HT1080 (cell line): ENCODE measurements at places on chromosomes 16 and 17. TPM values are rescaled to one million over a fixed set of nuclear protein-coding genes. Genes with fewer than 3 reads are reported as not detected.
A peak's percentile ranks its signal among the peaks of the same experiment; 100 is the strongest.

GRCh38 chr17:40800381-40800780, 622 bp upstream of the KRT28 start:
- DNase-seq, result no peak

TEKT1 gene
- not detected in 2 replicates for total RNA-seq

CBFB gene
- 62.7 and 93.7 TPM in 2 replicates for total RNA-seq

GRCh38 chr17:18181358-18181757, 2.3 kb upstream of the ALKBH5 start:
- DNase-seq, result no peak

HNF1B gene
- total RNA-seq, result not detected in 2 replicates

KRTAP4-9 gene
- total RNA-seq, result 0.29 and 0.57 TPM in 2 replicates

DNA sequence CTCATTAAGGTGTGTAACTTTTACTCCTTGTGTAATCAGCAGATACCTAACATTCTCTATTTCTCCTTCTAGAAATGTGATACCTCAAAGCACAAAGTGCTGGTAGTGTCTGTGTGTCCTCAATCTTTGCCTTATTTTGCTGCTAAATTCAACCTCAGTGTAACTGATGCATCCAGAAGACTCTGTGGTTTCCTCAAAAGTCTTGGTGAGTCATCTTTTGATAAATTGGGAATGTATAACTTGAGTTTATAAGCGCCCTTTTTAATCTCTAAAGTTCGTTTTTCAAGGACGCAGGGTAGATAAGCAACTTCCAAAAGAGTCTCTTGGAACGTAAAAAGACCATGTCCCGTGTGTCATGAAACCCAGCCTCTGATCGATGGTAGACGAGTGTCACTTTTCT, 10.2 kb downstream of the NARF start:
- no peak for DNase-seq

DNA sequence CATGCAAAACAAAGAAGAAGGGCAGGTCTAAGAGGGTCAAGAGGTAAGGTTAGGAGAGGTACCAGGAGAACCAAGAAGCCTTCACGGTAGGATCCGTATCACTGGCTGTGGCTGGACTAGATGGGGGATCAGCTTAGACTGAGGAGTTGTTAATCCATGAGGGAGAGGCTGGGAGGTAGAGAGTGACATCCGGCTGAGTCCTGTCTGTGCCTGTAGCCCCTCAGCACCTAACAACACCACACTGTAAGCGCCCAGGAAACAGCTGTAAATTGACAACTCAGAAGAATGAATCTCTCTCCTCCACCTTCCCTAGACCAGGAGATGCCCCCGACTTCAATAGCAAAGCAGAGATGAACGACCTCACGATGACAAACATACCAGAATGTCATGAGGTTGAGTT, 199.4 kb upstream of the RPL38 start:
- DNase-seq, result no peak

- no peak for DNase-seq
Measured at GRCh38 chr16:66691234-66691633, 5.3 kb downstream of the CMTM4 start.

- DNase-seq, result no peak
Measured at GRCh38 chr16:85948616-85949265, 49.8 kb downstream of the IRF8 start.

CACNG4 gene
- not detected in 2 replicates for total RNA-seq

PABPN1L gene
- not detected in 2 replicates for total RNA-seq

TLK2 gene
- total RNA-seq, result 29.4 and 35.0 TPM in 2 replicates

DNA sequence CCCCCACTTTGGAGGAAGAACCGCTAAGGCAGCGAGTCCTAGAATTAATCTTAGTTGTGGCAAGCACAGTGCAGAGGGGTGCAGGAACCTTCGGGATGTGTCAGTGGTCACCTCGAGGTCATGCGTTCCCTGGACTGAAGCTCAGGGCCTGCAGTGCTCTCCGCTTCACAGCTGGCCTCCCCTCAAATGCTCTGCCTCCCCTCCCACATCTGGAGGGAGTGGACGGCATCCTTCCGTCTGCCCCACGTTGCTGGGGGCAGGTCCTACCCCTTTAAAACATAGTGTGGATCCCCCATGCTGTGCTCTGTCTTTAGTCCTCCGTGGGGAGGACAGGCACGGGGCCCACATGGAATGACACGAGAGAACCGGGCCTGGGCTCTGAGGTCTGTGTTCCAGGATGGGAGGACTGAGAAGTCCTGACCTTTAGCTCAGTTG, 99.5 kb upstream of the CDC42EP4 start:
- DNase-seq, result no peak

CAPNS2 gene
- total RNA-seq, result 0.08 TPM in 1 of 2 replicates, not detected in the other

CNGB1 gene
- 0.32 and 0.50 TPM in 2 replicates for total RNA-seq

GRCh38 chr16:26129997-26130396, 438.2 kb downstream of the HS3ST4 start:
- no peak for DNase-seq

- DNase-seq, result no peak
Measured at GRCh38 chr16:85560932-85561247, 52.2 kb upstream of the GSE1 start.

GRCh38 chr17:54907376-54907775, 6.7 kb downstream of the TOM1L1 start:
- DNase-seq, result no peak

- no peak for DNase-seq
Measured at GRCh38 chr16:72922714-72923113, 125.2 kb downstream of the ZFHX3 start.

- DNase-seq, result no peak
Measured at GRCh38 chr16:54473226-54473993, 186.8 kb upstream of the IRX3 start.

ABCA8 gene
- not detected in 2 replicates for total RNA-seq

SLC47A1 gene
- not detected in 2 replicates for total RNA-seq

DNA sequence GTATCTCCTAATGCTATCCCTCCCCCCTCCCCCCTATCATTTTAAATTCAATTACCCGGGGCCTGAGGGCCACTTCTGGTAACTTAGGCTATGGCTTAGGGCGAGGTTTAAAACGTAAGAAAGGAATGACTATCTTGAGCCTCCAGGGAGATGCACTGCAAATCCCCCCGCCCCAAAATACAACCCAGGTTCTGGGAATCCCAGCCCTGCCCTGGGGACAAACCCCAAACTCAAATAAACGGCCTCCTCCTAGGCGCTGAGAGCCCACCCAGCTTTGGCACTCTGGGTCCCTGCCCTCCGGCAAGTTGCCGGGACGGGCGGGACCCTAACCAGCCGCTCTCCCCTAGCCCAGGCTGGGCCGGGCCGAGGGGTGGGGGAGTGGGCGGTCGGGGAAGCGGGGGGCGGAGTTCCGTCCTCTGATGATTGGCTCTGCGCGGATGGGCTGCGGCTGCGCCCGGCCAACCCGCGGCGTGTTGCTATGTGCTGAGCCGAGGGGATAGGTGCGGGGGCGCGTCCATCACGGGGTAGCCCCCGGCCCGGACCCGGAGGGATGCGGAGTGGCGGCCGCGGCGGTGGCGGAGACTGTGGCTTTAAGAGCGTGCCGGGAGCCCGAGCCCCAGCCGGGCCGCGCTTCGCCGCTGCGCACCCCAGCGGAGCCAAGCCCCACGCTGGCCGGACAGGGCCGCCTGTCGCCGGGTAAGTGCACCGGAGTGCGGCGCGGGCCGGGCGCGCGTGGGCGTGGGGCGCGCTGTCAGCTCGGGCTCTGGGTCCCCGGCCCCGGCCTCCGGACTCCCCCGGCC, at the start of gene YPEL2:
Gene YPEL2, plus strand, starts transcription at position 527 of the 800 bp plus-strand sequence. CDS start 21,755 bp downstream, outside the sequence.
- DNase-seq, result peak; percentile 85

KRT222 gene
- total RNA-seq, result not detected in 2 replicates

- DNase-seq, result no peak
Measured at GRCh38 chr16:85445779-85446222, 167.3 kb upstream of the GSE1 start.

DNA sequence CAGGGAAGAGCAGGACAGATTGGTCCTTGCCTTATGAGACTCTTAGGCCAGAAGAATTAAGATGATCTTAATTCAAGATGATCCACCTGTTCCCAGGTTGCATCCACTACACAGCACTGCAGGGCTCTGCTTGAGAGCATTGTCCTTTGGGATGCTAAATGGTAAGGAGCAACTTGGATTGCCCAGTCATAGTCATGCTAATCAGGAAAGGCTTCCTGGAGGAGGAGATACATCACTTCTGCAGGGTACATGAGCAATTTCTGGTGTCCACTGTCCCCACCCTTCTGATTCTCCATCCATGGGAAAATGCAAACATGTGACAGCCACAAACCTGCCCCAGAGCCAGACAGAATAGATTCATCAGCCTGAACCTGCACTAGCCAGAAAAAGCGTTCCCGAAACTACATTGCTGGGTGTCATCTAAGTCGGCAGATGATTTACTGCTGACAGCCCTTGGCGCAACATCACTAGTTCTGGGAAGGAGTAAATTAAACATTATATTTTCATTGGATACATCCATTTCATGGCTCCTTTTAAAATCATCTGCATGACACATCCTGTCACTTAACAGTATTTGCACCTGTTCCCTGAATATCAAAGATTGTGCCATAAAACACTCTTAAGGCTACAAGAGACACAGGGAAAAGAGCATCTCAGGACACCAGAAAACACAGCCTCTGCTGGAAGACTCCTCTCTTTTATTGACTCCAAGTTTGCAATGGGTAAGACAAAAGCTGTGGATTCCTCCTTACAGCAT, 282.2 kb downstream of the MAF start:
- DNase-seq, result no peak

GRCh38 chr17:27810902-27811557, 10.7 kb upstream of the NOS2 start:
- peak; percentile 70 for DNase-seq

GRCh38 chr17:8823279-8823678, 24.1 kb upstream of the MFSD6L start:
- no peak for DNase-seq

DNA sequence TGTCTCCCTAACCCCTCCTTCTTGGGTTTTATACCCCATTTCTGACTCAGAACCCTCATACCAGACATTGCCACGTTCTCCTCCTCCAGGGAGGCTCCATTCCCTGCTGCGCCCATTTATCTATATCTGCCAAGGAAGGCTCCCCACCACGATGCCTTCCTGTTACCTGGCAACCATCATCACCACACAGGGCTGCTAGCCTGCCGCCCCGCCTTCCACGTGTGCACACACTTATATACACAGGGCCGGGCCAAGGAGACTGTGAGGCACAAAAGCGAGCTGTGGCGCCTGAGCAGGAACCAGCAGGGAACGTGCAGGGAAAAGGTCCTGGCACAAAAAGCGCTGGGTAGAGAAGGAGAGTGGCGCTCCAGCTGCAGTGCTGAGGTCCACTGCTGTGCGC, 261.8 kb downstream of the CBLN1 start:
- no peak for DNase-seq

GRCh38 chr17:13833921-13834320, 232.2 kb upstream of the HS3ST3A1 start:
- DNase-seq, result no peak

TBC1D3E gene
- total RNA-seq, result 0.60 TPM in 1 of 2 replicates, not detected in the other

- DNase-seq, result no peak
Measured at GRCh38 chr17:1830288-1830687, 483 bp downstream of the RPA1 start.

- no peak for DNase-seq
Measured at GRCh38 chr16:5005916-5006315, 27.8 kb downstream of the NAGPA start.

PTX4 gene
- not detected in 2 replicates for total RNA-seq

CASKIN1 gene
- total RNA-seq, result 0.10 and 1.2 TPM in 2 replicates
